ENCODE measurements at places on chromosomes 16 and 17.
A peak's percentile ranks its signal among the peaks of the same experiment; 100 is the strongest.

- DNase-seq = no peak
Observed at GRCh38 chr17:51435641-51436091, 175.3 kb downstream of the UTP18 start.

DNA sequence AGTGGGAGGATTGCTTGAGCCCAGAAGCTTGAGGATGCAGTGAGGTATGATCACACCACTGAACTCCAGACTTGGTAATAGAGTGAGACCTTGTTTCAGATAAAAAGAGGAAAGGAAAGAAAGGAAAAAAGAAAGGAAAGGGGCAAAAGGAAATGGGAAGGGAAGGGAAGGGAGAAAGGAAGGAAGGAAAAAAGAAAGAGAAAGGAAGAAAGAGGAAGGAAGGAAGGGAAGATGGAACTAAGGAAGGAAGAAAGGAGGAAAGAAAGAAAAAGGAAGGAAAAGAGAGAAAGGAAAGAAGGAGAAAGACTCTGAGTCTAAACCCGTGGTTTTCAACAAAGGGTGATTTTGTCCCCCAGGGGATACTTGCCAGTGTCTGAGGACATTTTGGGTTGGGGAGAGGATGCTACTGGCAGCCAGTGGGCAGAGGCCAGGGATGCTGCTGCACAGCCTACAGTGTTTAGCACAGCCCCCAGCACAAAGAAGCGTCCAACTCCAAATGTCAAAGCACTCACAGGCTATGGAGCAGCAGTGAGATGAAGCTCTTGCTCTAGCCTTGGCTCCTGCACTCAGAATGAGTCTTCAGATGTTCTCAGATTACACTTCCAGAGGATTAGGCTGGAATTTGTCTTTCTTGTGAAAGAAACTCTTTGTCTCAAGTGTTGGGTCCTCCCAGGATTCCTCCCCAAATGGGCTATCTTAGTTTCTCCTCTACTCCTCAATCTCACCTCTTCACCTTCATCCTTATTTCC lies 64.2 kb downstream of the BMERB1 start:
- no peak for DNase-seq

GRCh38 chr16:58768145-58768544 lies 34.0 kb upstream of the GOT2 start:
- DNase-seq = no peak

DNA sequence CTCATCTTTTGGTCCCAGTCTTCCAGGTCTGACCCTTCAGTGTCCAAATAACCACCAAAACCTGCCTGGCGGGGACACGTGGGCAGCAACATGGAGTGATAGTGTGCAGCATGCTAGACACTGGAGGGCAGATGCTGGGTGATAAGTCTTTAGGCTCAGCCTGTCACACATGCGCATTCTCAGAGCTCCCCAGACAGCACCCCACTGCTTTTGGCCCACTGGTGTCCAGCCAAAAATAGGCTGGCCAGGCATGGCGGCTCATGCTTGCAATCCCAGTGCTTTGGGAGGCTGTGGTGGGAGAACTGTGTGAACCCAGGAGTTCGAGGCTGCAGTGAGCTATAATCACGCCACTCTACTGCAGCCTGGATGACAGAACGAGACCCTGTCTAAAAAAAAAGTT lies 12.3 kb downstream of the GINS2 start:
- no peak for DNase-seq

- DNase-seq = peak; percentile 38
Observed at GRCh38 chr17:65231662-65232335, 94.6 kb downstream of the RGS9 start.

GRCh38 chr17:81409190-81409935 lies 14.1 kb downstream of the BAHCC1 start:
- no peak for DNase-seq

GRCh38 chr17:83054518-83055125 lies 24.8 kb upstream of the METRNL start:
- no peak for DNase-seq

DNA sequence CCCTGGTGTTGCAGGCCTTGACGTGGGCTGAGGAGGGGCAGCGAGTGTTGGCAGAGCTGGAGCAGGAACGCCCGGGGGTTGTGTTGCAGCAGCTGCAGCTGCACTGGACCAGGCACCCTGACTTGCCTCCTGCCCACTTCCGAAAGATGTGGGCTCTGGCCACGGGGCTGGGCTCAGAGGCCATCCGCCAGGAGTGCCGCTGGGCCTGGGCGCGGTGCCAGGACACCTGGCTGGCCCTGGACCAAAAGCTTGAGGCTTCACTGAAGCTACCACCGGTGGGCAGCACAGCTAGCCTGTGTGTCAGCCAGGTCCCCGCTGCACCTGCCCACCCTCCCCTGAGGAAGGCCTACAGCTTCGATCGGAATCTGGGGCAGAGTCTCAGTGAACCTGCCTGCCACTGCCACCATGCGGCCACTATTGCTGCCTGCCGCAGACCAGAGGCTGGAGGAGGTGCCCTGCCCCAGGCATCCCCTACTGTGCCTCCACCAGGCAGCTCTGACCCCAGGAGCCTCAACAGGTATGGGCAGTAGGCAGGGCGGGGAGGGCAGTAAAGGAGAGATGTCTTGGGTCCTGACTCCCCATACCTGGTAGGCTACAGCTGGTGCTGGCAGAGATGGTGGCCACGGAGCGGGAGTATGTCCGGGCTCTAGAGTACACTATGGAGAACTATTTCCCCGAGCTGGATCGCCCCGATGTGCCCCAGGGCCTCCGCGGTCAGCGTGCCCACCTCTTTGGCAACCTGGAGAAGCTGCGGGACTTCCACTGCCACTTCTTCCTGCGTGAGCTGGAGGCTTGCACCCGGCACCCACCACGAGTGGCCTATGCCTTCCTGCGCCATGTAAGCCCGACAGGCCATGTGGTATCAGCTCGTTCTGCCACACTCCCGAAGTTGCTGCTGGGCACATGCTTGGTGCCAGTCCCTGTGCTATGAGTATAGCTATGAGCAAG lies 5.6 kb downstream of the PLEKHG4 start:
- DNase-seq = peak; percentile 3

- DNase-seq = peak; percentile 34
Observed at GRCh38 chr17:32461853-32462617, 17.7 kb downstream of the PSMD11 start.

GRCh38 chr17:42116705-42117396 lies 4.3 kb downstream of the KAT2A start:
- DNase-seq = peak; percentile 78

DNA sequence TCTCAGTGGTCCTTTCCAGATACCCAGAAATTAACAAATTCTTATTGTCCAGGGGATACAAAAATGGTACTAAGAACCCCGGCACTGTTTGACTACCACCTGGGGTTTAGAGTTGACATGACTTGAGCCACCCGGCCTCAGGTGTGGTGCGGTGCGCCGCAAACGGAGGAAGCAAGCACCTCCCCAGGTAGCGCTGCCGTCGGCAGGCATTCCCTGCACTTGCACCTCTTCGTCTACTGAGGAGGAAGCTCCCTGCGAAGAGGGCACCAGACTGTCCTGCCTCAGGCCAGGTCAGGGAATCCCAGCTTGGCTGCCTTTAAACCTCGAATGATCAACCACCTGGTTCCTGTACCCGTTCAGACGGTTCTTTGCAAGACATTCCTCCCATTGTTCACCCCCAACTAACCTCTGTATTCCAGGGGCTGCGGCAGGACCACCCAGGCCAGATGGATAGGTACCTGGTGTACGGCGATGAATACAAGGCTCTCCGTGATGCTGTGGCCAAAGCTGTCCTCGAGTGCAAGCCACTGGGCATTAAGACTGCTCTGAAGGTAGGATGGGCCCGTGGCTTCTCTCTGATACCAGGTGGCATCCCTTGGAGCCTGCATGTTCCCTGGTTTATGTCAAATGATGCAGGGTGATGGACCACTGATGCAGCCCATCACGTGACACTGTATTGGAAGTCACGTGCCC lies 40.8 kb upstream of the ENDOV start:
- DNase-seq = no peak

DNA sequence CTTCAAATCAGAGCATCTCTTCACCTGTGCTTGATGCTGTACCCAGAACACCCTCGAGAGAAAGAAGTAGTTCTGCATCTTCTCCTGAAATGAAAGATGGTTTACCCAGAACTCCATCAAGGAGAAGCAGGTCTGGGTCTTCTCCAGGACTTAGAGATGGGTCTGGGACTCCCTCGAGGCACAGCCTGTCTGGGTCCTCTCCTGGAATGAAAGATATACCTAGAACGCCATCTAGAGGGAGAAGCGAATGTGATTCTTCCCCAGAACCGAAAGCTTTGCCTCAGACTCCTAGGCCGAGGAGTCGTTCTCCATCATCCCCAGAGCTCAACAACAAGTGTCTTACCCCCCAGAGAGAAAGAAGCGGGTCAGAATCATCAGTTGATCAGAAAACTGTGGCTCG lies 12.3 kb downstream of the SRRM2 start:
- no peak for DNase-seq

DNA sequence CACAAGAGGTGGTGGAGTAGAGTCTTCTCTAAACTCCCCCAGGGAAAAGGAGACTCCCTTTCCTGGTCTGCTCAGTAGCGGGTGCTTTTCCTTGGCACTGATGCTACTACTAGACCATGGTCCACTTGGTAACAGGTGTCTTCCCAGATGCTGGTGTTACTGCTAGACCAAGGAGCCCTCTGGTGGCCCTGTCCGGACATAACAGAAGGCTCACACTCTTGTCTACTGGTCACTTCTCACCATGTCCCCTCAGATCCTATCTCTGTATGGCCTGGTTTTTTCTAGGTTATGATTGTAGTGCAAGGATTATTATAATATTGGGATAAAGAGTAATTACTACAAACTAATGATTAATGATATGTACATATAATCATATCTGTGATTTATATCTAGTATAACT lies 49.7 kb upstream of the ARL4D start:
- no peak for DNase-seq

DNA sequence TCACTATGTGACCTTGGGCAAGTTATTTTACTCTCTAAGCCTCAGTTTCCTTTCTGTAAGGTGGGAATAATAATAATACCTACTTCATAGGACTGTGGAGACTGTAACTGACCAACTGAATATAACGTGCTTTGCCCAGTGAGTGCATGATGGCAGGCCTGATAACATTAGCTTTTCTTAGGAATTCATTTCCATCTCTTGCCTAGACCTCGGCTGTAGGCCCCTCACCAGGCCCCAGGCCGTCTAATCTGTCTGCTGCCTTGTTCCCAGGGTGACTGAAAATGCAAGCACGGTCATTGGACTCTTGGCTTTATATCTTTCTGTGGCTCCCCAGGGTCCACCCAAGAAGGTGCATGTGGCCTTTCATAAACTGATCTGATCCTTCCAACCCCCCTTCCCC lies 6.7 kb upstream of the UBE2O start:
- no peak for DNase-seq

DNA sequence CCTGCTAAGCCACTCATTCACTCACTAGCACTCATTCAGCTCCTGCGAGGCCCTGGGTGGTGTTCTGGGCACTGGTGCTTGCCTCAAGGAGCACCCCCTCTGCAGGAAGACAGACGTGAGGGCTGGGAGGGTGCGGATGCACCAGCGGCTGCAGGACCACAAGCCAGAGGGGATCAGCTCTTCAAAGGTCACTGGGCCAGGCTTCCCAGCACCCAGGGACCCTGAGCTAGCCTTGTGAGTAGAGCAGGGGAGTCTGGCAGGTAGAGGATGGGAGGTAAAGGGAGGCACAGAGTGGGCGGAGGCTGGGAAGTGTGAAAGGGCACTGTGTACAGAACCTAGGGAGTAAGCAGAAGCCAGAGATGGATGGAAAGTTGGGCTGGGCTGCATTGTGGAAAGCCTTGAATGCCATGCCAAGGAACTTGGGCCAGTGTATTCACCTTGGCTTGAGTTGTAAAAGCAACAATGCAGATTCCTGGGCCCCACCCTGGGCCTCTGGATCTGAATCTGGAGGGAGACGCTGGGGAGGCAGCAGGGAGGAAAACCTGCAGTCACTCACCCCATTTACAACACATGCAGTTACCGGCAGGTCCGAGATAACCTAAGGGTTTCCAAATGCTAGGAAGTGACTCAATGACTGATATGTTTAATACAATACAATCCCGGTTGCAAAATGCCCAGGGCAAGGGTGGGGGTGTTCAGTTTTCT lies 1.7 kb downstream of the IL4R start:
- DNase-seq = no peak

DNA sequence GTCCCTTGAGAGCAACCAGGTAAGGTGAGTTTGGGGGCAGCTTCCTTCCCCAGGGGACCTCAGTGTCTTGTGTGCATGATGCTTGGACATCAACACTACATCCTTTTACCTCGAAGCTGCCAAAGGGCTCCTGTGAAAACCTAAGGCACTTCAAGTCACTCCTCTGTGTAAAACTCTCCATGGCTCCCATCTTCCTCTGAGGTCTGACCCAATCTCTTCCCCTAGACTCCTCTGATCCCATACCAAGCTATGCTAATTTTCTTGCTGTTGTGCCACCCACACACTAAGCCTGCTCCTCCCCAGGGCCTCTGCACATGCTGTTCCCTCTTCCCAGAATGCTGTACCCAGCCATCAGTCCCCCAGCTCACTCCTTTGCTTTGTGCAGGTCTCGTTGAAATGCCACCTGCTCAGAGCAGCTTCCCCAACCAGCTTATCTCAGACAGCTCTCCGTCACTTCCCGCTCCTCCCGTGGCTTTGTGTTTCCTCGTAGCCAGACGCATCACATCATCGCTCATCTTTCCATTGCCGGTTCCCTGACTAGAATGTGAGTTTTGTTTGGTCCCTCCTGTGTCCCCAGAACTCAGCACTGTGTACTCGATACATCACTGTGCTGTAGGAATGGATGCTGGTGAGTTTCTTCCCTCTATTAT lies 78.4 kb downstream of the CNGB1 start:
- DNase-seq = no peak

GRCh38 chr16:53984936-53985335 lies 281.0 kb downstream of the FTO start:
- no peak for DNase-seq

Measured in midbrain (tissue), 1 donor.